Neuronal stem cell (in vitro differentiated cells): ENCODE measurements at places on chromosomes 1 and 21.

DNA sequence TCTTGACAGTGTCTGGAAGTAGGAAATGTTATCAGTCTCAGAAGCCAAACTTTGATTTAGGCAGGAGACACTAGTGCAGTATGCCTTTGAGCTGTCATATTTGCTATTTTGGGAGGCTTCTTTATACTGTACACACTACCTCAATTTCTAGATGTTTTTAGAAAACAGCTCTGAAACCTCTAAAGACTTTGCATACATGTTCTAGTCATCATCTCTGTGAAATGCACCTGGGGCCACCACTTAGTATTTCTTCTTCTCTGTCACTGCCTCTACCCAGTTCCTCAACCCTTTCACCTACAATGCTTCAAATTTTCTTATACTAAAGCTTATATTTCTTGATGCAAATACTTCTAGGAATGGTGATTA is 29.1 kb upstream of the PLA2G4A start:
- DNase-seq: no peak

DNA sequence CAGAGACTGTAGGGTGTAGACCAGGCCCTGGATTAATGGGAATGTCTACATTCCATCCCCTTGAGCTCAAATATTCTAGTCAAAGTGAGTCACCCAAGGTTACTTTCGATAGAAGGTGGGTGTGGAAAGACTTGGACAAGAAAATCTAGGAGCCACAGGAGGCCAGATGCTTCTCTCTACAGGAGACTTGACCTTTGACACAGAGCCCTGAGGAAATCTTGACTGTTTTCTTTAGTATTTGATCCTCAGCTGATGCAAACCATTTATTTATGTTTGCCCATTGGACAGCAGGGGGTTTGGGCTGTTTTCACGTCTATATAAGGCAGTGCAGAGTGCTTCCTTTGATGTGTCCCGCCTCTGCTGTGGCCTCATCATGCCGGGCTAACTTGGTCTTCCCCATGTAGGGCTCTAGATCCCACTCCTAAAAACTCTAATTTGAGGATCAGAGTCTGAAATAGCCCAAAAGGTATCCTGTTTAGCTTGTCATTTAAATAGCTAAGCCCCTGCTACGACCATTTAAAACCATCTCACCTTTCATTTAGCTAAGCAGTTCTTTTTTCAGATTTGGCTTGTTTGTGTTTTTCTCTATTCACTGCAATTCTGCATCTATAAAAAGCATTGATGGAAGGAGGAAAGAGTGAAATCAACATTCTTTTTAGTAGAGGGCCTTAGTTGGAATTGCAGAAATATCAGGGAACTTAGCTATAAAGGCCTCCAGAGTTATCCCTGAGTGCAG is 15.5 kb upstream of the MAP3K7CL start:
- no peak for DNase-seq

DNA sequence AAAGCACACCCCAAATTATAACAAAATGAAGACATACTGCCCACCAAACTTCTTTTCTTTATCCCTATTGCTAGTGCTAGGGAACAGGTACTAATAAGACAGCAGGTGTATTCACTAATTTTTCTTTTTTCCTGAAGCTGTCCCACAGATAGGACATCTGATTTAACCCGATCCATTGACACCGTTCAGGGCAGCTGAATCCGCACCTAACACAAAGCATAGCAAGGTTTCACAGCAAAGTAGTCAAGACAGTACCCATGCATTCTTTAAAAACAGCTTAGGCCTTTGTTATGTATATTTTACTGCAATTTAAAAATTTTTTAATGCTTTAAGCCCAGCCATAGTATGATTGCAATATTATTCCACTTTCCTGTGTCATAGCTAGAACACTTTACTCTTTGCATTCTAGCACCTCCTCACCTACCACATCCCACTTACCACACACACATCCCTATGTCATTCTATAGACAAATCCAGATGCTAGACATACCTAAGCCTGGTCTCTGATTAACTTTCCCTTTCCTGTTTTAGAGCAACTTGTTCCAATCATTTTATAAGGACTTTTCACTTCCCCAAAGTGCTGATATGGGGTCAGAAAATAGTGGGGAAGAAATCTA is 40.4 kb downstream of the GATAD2B start:
- no peak for DNase-seq

- DNase-seq: no peak
Measured at GRCh38 chr21:24179110-24179509, 1428.2 kb downstream of the MRPL39 start.

- peak; percentile 52 for DNase-seq
Measured at GRCh38 chr21:38171723-38172344, 85.0 kb upstream of the KCNJ15 start.

DNA sequence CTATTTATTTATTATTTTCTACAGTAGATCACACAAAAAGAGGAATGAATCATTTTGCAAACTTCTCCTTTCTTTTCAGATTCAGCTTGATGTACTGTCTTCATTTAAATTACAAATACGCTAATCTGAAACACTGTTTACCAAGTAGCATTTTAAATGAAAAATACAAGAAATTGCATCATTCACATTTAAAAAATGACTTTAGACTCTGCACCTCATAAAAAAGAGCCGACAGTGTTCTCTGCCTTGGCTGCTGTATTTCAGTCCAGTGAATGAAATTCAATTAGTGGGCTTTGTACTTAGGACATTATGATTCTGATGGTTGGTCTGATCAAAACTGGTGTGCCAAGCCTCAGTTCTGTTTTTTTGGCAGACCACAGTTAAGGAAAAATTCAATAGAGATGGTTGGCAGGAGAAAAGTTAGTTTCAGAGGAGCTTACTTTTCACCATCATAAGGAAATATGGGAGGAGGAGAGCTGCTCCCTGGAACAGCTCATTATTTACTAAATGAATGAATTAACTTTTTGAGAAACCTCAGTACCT is 222.4 kb upstream of the ESRRG start:
- no peak for DNase-seq

DNA sequence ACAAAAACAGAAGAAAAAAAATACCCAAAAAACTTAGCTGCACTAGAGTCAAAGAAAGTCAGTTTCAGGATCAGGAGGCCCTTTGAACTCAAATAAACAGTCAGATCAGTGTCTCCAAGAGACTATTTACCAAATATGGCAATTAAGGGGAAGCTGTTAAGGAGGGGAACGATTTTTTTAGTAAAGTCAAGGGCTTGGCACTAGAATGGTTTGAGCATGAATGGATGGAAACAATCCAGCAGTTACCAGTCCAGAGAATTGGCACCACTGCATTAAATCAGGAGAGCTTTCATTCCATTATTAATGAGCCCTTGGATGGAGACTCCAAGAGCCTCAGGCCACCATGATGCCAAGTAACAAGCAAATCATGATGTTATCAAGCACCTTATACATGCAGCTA is 7.2 kb downstream of the TRAPPC3 start:
- DNase-seq: no peak

GRCh38 chr1:162218975-162219374 is 149.5 kb downstream of the NOS1AP start:
- no peak for DNase-seq

- DNase-seq: no peak
Measured at GRCh38 chr1:21775985-21776562, 6.9 kb downstream of the USP48 start.

GRCh38 chr1:30879126-30879786 is 29.3 kb downstream of the SDC3 start:
- no peak for DNase-seq

DNA sequence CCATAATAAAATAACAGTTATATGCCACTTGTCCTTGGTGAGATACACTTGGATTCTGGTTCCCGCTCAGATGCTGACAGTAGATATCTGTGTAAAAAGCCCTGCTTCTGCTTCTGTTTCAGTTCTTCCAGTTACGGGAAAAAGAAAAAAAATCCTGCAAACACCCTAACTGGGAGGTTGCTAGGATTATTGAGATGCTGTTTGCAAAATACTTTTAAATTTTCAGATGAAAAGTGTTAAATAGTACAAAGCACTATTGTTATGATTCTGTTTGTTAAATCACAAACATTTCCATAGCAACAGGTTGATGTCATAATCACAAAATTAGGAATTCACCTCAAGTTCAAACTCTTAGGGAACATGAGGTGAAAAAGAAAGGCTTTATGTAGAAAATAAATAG is 232.3 kb downstream of the HMCN1 start:
- no peak for DNase-seq

GRCh38 chr1:27967884-27968466 is 8.2 kb downstream of the XKR8 start:
- no peak for DNase-seq

DNA sequence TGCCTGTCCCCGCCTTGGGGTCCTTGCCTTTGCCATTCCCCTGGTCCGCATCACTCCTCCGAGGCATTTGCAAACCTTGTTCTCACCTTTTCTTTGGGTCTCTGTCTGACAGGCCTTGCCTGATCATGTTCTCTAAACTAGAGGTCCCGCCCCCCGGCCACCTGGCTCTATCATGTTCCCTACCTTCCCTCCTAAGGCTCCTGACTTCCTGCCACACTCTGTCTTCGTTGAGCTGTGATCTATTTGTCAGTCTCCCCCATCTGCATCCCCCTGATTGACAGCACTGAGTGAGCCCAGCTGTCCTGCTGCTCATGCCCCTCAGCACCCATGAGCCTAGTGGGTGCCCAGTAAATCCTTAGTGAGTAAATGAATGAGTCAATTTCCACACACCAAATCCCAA is 22.8 kb downstream of the ERG start:
- DNase-seq: no peak

DNA sequence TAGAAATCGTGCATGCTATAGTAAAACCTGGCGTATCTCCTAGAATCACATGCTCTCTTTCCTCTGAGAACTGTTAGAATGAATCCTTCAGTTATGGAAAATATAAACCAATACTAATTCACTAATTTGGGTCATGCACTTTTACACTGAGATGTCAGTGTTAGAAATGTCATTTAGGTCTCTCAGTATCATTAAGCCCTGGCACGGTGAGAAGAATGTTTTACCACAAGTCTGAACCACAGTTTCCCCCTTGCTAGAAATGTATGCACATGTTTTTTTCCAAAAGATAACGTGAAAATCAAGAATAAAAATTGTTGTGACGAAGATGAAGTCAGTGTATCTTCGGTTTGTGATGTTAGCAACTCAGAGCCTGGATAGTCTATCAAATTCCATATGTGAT is 1062.7 kb upstream of the NCAM2 start:
- no peak for DNase-seq

GRCh38 chr1:158117854-158118704 is 62.6 kb upstream of the CD1D start:
- no peak for DNase-seq

DNA sequence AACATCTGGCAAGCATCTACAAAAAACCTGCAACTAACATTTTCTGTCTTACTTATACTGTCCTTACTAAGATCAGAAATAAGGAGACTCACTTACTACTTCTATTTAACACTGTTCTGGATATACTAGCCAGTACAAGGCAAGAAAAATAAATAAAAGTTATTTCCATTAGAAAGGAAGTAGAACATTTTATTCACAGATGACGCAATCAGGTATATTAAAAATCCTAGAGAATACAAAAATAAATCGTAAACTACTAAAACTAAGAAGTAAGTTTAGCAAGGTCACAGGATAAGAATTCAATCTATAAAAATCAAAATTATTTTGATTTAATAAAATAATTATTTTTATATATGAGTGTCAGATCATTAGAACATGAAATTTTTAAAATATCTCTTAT is 264.6 kb downstream of the BARHL2 start:
- no peak for DNase-seq

- DNase-seq: no peak
Measured at GRCh38 chr21:29007810-29008209, 11.3 kb downstream of the RWDD2B start.

DNA sequence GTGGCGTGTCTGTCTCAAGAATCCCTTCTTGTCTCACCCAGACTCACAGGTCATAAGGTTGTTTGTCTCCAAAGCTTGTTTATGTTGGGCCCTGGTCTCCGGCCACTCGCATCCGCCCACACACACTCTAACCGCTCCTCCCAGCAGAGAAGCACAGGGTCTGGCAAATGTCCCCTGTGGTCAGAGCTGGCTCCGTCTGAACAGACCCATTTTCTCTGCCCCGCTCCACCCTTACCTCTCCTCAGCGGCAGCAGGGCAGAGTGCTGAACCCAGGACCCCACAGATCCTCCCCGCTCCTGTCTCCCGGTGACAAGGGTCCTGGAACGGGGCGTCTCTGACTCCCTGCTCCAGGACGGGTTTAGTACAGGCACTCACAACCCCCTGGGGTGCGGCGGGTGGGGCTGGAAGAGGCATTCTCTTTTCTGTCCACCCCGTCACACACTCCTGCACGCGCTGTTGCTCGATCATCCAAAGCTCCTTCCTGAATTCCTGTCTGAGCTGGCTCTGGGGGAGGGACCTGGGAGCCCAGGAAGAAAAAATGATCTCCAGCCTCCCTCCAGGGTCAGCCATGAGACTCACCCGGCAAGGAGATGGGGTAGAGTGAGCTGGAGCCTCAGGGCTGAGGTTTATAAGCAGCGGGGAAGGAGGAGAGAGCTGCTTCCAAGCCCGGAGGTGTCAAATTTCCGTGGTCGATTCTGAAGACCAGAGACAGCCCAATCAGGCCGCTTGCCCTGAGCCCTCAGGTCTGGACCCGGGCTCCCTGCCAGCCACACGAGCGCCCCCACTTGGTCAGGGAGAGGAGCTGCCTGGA is at the start of gene S100A13:
Gene S100A13 (minus strand): TSS at position 602 of the 811 bp plus-strand sequence. CDS start 1,033 bp downstream, outside the sequence.
- DNase-seq: peak; percentile 90

DNA sequence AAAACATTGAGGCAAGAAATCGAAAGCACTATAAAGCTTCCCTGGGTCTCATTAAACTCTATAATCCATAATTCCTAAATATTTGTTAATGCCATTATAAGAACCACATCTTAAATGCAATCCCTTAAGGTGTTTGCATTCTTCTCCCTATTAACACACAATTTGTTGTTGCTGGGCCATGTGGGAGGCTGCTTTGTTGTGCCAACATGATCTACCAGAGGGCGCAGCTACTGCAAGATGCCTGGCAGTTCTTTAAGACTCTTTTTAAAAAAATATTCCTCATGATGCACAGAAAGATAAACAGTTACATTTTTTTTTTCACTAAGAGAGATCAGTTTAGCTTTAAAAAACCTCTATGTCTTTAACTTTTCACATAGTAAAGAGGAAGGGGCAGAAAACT is 39.0 kb upstream of the BCAS2 start:
- no peak for DNase-seq

DNA sequence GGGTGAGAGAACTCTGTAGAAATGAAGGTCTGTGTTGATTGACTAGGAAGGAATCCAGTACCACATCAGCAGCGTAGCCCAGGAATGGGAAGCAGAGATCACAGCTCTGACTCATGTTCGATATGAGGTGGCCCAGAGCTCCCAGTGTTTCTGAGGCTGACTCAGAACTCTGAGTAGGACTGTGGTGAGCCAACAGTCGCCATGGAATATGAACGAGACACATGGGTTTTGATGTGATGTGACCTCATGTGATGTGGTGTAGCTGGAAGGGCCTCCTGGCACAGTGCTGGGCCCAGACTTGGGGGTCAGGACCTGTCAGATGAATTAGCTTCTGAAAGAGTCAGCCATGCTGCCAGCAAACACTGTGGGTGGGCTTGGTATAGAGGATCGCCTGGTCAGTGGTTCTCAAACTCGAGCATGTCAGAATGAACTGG is 237.0 kb downstream of the MRPL39 start:
- no peak for DNase-seq

GRCh38 chr1:171809834-171810233 is 28.4 kb downstream of the METTL13 start:
- no peak for DNase-seq
